ENCODE measurements at places on chromosomes 5 and 9. TPM values are rescaled to one million over a fixed set of nuclear protein-coding genes. Genes with fewer than 3 reads are reported as not detected.

Gene CARTPT
- not detected for total RNA-seq

Gene DMRT3
- total RNA-seq: not detected

Gene TAF1L
- total RNA-seq: not detected

Gene CRHBP
- not detected for total RNA-seq

Measured in melanocyte of skin (primary cell).